ENCODE measurements at places on chromosomes 3 and 15.

- peak; percentile 62 for DNase-seq
These were observed 132.8 kb upstream of the SLC24A5 start for GRCh38 chr15:47987908-47988532.

- no peak for DNase-seq
These were observed 119.6 kb downstream of the ETFA start for GRCh38 chr15:76191539-76192244.

DNA sequence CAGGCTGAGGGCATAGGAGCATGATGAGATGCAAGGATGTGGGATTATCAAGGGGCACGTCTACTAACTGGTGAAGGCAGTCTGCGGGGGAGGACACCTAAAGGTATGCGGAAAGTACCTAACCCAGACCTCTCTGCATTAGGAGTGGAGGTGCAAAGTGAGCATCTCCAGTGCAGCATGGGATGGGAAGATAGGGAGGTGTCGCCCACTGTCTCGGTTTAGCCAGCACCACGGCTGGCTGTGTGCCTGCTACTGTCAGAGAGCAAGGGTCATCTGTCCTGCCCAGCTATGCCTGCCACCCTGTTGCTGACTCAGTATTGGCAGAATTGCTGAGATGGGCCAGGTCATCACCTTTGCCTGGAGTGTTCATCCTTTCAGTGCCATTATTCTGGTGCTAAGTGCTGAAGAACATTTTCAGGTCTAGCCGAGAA is 40.1 kb downstream of the OXNAD1 start:
- DNase-seq: no peak

DNA sequence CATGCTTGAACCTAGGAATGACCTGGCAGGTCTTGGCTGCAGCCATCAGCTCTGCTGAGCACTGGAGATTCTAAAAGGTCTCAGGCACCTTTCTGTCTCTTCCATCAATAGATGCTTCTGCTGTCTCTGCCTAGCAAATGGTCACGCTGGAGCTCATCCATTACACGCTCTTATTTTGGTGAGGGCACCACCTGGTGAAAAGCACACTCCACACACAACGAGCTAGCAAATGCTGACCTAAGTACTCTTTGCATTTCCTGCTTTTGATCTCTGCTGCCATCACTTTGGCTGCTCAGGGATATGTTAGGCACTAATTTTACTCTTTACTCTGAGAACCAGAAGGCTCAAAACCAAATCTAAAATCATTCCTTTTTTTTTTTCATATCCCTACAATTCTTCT is 91.3 kb downstream of the RAB11A start:
- no peak for DNase-seq

- DNase-seq: no peak
These were observed 17.2 kb downstream of the IMPG2 start for GRCh38 chr3:101303089-101303731.

DNA sequence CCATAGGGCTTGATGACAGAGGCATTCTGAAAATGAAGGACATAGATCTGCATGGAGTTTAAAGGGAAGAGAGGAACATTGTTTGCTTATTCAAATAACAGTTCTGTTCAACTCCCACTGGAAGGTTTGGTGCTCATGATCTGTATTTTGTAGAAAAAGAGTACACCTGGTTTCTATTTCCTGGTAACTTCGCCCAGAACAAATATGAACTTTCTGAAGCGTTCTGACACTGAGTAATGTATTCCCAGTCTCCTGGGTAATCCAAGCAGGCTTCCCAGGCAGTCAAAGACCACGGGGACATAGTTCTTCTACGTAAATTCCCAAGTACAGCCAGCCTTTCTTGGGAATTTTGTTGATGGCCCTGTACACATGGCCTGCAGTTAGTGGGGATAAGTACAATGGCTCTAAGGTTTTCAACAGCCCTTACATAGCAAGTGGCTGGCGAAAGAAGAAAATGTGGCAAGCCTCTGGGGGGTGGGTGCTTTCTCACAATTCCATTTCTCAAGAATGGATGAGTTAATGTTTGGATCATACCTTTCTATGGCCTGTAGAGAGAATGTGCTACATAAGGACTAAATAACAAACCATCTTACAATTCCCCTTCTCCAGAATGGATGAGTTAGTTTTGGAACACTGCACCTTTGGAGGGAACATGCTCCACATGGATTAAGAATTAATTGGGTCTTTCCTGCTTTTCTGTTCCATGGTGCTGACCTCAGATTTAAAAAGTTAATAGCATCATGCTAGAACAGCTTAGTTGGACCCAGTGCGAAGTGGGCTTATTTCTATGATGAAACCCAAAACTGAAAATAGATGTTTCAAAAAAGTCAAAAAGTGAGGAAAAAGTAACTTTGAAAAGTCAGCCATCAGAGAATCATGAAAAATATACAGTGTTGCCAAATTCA is 52.7 kb downstream of the COL6A6 start:
- DNase-seq: no peak

DNA sequence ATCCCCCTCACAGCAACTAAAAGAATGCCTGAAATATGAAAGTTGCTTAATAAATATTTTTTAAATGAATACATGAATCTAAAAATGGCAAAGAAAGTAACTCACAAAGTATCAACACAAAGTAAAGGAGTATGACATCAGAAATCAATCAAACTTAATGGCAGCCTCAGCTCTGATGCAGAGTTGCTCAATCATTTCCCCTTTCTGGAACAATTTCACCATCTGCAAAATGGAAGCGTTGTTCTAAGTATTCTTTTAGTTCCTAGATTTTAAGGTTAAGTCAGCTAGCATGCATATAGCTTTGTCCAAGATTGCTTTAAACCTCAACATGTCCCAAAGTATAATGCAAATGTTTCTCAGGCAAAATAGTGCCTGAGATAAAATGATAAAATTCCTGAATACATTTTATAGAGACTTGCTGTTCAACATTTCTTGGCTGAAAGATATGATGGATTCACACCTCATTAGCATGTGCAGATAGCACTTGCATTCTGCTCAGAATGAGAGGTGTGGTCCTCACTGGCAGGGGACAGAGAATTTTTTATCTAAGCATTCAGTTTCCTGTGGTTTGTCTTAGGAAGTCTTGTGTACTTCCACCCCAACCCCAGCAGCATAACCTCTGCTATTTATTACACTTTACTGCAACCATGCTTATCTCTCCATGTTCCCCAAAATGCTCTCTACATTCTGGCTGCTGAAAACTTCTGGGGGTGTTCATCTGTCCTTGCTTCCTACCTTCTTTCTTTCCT is 429.3 kb downstream of the GRM7 start:
- no peak for DNase-seq

DNA sequence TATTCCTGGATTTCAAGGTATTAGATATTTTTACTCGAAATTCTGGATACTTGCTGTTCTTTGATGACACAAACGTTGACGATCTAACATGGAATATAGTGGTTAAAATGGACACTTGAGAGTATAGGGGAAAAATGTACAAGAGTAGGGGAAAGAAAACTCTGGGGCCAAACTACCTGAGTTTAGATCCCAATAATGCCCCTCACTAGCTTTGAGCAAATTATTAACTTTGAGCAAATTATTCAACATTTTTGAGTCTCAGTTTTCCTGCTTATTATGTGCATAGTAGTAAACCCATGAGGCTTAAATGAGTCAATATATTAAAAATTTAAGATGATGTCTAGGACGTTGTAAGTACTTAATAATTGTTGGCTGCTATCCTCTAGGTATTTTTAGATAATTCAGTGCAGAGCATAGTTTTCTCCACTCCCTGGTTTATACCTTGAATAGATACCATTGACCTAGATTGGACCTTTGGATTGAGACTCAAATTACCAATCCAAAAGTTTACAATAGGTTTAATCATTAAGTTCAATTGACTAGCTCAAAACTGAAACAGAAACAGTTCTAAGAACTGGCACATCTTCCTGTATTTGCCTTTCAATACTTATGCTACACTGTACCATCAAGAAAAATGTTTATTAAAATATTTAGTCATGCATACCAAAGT is 4.5 kb downstream of the ADGRG7 start:
- DNase-seq: no peak

- DNase-seq: no peak
These were observed 42.7 kb upstream of the GAP43 start for GRCh38 chr3:115580566-115580965.

GRCh38 chr15:43046484-43046883 is 59.4 kb downstream of the UBR1 start:
- DNase-seq: no peak
